ENCODE measurements at places on chromosomes 4 and X. TPM values are rescaled to one million over a fixed set of nuclear protein-coding genes. Genes with fewer than 3 reads are reported as not detected.

The ZNF630 gene
- 2.3 TPM for total RNA-seq

The CBR4 gene
- total RNA-seq = 19.2 TPM

The LRRC66 gene
- total RNA-seq = 0.13 TPM

The CPE gene
- 1.2 TPM for total RNA-seq

All from pulmonary artery endothelial cell (primary cell).